Activated T-helper 1 cell treated with Interleukin-2 at 50 U/mL for 16 hours (primary cell): ENCODE measurements at places on chromosomes 4 and X.

DNA sequence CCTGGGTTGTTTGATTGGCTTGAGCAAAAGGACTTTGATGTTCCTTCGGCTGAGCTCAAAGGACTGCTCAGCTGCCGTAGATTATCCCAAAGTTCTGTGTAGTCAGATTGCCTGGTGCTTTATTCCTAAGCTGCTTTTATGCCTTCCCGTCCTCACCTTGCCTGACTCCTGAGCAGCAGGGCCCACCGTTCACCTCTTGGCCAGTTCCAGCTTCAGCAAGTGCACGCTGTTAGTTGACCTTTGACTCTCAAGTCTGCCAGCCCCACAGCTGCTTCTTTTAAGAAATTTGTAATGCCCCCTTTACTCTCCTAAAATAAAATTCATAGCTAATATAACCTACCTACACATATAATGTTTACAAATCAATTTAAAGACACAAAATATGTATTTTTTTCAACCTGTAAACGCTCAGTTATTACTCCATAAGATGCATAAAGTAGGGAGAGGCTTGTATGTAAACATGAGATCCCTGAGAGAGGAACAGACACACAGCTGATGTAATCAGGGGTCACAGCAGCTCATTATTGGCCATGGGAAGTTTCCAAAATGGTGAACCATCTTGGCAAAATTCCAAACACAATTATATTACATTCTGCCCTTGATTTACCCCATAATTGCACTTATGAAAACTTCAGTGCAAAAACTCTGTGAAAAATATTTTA lies 28.6 kb downstream of the UCHL1 start:
- DNase-seq, result no peak

- no peak for DNase-seq
Observed at GRCh38 chrX:1717373-1717772, 102.5 kb downstream of the ASMT start.

GRCh38 chr4:39118034-39118658 lies 56.1 kb downstream of the KLHL5 start:
- DNase-seq, result no peak

DNA sequence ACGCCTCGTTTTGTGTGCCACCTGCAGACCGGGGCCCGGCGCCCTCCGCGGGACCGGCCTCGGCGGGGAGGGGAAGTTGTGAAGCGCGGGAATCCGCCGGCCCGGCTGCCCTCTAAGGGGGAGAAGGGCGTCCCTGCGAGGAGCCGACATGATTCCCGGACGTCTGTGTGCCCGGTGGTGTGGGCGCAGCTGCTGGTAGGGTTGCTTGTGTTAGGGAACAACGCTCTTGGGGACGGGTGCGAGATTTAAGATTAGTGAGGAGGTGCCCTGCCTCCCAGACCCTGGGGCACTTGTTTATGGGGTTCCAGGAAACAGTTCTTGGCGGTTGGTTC lies 627 bp downstream of the CDKN2AIP start:
- DNase-seq, result no peak

GRCh38 chr4:154024097-154024694 lies 235.3 kb upstream of the SFRP2 start:
- no peak for DNase-seq

DNA sequence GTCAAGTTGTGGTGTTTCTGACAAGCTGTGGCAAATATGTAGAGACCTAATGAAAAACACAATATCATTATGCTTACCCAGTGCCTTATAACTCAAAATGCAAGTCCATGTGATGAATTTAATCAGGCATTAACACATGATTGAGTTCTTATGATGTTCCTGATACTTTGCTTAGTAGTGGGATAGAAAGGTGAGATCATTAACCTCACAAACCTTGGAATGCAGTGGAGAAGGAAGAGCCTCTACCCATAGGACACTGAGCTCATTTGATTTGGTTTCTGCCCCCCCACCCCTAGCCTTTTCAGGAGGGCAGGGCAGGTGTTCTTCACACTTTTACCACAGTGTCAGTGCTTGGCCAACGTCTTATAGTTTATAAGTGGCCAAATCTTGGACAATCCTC lies 683.6 kb upstream of the CPEB2 start:
- no peak for DNase-seq

GRCh38 chr4:130183766-130184165 lies 1087.8 kb downstream of the C4orf33 start:
- no peak for DNase-seq
